ENCODE measurements at places on chromosomes 16 and 17.
A peak's percentile ranks its signal among the peaks of the same experiment; 100 is the strongest.

GRCh38 chr16:2471653-2472487 is 773 bp downstream of the NTN3 start:
- DNase-seq: no peak

DNA sequence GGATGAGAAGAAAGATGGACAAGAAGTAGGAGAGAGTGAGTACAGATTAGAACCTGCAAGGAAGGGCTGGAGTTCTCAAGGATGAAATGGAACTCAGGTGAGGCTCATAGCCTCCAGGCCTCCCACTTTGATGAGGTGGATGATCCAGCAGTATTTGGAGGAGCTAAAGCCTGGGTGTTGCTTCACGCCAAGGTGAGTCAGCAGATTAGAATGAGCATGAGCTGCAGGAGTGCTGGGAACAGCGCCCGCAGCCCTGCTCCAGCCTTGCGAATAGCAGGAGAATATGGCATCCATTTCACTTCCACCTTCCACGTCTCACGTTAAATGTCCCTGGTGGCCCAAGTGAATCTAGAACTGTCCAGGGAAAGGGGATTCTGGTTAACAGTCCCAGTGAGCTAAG is 94.4 kb upstream of the CPHXL start:
- DNase-seq: no peak

DNA sequence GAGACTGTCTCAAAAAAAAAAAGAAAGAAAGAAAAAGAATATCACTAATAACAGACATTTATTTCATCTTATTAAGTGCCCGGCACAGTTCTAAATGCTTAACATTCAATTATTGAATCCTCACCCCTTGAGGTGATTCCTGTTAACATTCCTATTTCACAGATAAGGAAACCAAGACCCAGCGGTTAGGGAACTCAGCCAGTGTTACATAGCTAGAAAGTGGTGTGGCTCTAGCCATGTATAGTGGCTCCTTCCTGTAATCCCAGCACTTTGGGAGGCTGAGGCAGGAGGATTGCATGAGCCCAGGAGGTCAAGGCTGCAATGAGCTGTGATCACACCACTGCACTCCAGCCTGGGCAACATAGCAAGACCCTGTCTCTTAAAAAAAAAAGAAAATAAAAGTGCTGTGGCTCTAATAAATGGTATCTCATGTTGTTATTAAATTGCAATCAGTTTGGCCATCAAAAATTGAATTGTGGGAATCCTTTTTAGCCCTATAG is 28.1 kb downstream of the ZNRF1 start:
- DNase-seq: no peak

GRCh38 chr16:14242769-14243168 is 171.7 kb downstream of the MRTFB start:
- no peak for DNase-seq

GRCh38 chr16:1762879-1763520 is 8.3 kb downstream of the NME3 start:
- DNase-seq: no peak

GRCh38 chr17:8894673-8895578 is 27.5 kb upstream of the PIK3R6 start:
- DNase-seq: no peak

DNA sequence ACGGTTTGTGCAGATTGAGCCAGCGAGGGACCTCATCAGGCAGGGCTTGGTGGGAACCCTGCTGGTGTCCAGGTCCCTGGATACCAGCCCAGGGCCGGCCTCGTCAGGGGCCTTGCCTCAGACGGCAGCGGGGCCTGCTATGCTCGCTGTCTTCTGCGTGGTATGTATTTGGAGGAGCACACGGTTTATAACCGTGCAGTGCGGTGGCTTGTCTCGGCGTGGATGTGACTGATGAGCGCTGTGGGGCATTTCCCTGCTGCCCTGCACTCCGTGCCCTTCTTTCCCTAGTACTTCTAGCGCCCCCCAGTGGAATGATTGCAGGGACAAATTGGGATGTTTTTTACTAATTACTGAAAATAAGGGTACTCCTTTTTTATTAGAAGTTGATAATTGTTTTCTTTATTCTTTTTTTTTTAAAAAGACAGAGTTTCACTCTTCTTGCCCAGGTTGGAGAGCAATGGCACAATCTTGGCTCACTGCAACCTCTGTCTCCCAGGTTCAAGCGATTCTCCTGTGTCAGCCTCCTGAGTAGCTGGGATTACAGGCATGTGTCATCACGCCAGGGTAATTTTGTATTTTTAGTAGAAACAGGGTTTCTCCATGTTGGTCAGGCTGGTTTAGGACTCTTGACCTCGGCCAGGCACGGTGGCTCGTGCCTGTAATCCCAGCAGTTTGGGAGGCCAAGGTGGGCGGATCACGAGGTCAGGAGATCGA is 15.3 kb downstream of the TBCD start:
- DNase-seq: no peak

DNA sequence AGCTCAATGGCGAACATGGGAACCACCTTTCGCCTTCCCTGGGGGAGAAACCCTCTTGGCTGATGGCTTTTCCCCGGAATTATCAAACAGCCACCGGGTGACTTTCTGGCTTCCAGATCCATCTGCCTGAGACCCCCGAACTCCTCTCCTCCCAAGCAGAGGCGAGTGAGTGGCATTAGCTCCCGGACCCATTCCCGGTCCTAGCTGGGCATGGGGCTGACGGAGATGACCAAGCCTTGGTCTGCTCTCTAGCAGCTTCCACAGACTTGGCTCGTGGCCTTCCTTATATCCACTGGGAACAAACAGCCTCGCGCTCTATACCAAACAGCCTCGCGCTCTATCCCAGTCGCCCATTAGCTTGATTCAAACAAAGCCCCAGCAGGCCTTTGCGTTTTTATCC is 62.4 kb downstream of the CCDC182 start:
- DNase-seq: no peak

GRCh38 chr16:84842516-84843148 is 22.8 kb downstream of the CRISPLD2 start:
- DNase-seq: no peak

- no peak for DNase-seq
These were observed 113.5 kb upstream of the RPL38 start for GRCh38 chr17:74089869-74090464.

GRCh38 chr17:10804546-10804945 is 647 bp upstream of the TMEM238L start:
- DNase-seq: no peak

GRCh38 chr16:27193300-27193990 is 9.9 kb upstream of the KDM8 start:
- DNase-seq: no peak

- peak; percentile 13 for DNase-seq
These were observed 3.0 kb upstream of the CHD3 start for GRCh38 chr17:7885367-7886226.

- DNase-seq: no peak
These were observed 767.6 kb upstream of the EEF2KMT start for GRCh38 chr16:5865236-5865635.
